ENCODE measurements at places on chromosomes 2 and 18.

GRCh38 chr2:17821535-17822444 is 5.5 kb downstream of the MSGN1 start:
- no peak for DNase-seq

DNA sequence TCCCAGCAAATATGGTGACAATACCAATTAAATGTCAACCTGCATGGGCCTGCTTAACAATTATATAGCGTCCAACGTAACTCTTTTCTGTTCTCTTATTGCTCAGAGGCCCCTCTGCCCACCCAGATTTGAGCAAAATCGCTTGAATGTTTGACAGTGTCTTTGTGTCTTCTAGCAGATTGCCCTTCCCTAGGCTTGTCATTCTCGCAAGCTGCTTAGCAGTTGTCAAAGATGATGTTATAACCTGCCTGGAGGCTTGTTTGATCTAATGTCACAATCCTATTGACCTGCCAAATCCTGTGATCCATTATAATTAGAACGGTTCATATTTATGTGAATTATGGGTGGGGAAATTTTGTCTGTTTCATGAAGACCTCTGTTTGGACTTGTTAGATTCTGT is 108.8 kb downstream of the FARSB start:
- no peak for DNase-seq

GRCh38 chr18:32610176-32610575 is 139.5 kb upstream of the GAREM1 start:
- no peak for DNase-seq

- peak; percentile 30 for DNase-seq
Observed at GRCh38 chr2:16613539-16614011, 52.1 kb downstream of the CYRIA start.

- peak; percentile 77 for DNase-seq
Observed at GRCh38 chr2:37877457-37878315, 47.4 kb upstream of the RMDN2 start.
